ENCODE measurements at places on chromosomes 11 and 22.

DNA sequence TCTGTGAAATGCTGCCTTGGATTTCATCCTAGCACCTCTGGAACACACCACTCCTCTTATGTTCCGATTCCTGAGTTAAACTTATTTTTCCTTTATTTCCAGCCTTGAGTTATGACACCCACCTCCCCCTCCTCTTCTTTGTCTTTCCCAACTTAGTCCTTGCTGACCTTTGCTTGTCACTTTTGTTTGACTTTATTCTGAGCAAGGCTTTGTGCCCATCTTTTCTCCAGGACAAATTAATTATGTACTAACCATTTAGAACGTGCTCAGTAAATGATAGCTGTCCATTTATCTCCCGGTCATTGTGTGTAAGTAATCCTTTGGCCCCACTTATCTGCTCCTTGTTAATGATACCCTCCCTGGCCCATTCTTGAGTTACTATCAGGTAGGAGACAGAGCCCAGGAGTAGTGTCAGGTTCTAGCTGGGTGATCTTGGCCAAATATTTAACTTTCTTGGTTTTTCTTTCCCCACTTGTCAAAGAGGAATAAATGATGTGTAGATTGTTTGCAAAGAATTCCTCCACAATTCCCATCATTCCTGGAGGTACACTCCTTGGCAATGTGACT lies 44.2 kb downstream of the EXPH5 start:
- DNase-seq = no peak

DNA sequence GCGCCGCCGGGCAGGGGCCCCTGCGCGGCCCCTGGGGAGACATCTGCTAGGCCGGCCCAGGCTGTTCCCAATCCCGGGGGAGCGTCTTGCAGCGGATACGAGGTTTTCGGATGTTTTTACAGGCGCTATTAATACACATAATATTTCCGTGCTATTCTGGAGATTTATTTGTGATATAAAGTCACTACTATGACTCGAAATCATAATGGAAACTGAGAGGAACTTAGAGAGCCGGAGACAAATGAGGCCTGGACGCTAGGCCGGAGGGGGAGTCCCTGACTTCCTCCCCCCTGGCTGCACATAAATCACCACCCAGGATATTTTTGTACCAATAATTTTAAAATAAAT lies 91.7 kb upstream of the ANO1 start:
- no peak for DNase-seq

GRCh38 chr11:111382451-111382850 lies 3.4 kb upstream of the POU2AF1 start:
- no peak for DNase-seq

GRCh38 chr11:126407101-126407521 lies 51.6 kb downstream of the ST3GAL4 start:
- DNase-seq = no peak

- no peak for DNase-seq
Measured at GRCh38 chr11:90288212-90288821, 65.5 kb upstream of the CHORDC1 start.

GRCh38 chr11:46215208-46215931 lies 62.1 kb upstream of the CREB3L1 start:
- DNase-seq = no peak

DNA sequence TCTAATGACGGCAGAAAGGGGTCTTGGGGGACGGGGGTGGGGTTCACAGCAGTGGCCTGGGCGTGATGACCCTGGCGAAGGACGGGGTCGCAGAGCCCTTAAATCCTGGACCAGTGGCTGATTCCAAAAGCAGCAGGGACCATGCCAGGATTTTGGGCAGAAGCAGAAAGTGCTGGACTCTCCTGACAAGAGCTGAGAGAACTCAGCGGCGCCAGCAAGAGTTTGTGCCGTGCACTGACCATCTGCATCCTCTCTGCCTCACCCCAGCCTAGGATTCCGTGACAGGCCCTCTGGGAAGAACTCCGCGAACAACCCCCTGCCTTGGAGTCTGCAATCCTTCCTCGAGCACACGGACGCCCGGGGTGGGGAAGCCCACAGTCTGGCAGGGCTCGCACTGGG lies 644 bp upstream of the NDUFV1 start:
- DNase-seq = no peak

- peak; percentile 43 for DNase-seq
Measured at GRCh38 chr22:21816787-21817496, 50.5 kb downstream of the MAPK1 start.

DNA sequence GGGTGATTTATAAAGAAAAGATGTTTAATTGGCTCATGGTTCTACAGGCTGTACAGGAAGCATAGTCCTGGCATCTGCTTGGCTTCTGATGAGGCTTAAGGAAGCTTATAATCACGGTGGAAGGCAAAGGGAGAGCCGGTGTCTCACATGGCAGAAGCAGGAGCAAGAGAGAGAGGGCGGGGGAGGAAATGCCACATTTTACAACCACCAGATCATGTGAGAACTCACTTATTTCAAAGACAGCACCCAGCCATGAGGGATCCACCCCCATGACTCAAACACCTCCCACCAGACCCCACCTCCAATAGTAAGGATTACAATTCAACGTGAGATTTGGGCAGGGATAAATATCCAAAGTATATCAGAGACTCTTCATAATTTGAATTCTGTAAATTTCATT lies 200.7 kb downstream of the MSANTD4 start:
- DNase-seq = no peak

- DNase-seq = no peak
Measured at GRCh38 chr11:62928011-62928410, 6.8 kb upstream of the CHRM1 start.

DNA sequence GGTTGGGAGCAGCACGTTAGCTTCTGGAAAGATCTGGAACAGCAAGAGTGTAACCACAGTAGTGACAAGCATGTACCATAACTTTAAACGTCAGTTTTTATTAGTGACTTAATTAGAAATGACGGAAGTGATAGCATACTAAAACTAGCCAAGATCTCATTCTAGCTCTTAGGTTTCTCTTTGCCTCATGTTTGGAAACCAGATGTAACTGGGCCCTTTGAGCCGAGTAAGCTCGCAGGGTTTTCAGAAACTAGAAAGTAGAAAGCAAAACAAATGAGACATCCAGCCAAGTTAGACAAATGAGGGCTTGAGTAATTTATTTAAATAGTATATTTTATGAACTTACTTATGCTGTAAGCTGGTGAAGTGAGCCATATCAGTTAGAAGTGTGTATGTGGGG lies 40.2 kb upstream of the SLC5A12 start:
- DNase-seq = no peak

GRCh38 chr11:20912922-20913512 lies 243.6 kb downstream of the NELL1 start:
- DNase-seq = no peak

DNA sequence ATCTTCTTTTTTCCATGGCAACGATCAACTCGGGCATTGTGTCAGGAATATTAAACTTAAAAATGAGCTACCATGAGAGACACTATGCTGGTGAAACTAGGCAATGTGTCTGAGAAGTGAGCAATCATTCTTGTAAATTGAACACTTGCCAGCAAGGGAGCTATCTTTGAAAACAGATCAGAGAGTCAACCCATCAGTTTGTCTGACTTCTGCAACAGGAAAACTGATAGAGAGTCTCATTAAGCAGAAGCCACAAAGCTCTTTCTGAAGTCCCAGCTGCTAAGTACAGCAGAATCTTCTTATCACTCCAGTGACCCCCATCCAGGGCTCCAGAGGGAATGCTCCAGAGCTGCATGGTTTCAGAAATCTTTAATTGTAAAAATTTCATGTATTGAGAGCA lies 114.7 kb downstream of the MSANTD4 start:
- DNase-seq = no peak

DNA sequence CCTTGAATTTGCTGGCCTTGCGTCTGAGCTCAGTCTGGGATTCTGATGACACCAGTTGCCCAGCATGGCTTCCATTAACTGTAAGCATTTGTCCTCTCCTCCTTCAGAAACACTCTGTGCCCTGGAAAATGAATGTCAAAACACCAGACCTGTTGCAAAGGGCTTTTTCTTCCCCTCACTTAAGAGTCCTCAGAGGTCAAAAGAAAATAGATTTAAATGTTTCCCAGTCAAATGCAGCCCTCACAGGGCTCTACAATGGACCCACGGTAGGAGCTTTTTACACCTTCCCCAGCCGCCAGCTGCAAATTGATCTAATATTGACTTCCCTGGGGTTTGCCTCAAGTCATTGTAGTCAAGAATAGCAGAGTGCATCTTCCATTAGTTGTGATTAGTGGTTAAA lies 332.2 kb downstream of the INSC start:
- DNase-seq = no peak

- no peak for DNase-seq
Measured at GRCh38 chr22:45554040-45554406, 51.3 kb downstream of the FBLN1 start.

- no peak for DNase-seq
Measured at GRCh38 chr11:100878474-100878873, 191.4 kb downstream of the ARHGAP42 start.

DNA sequence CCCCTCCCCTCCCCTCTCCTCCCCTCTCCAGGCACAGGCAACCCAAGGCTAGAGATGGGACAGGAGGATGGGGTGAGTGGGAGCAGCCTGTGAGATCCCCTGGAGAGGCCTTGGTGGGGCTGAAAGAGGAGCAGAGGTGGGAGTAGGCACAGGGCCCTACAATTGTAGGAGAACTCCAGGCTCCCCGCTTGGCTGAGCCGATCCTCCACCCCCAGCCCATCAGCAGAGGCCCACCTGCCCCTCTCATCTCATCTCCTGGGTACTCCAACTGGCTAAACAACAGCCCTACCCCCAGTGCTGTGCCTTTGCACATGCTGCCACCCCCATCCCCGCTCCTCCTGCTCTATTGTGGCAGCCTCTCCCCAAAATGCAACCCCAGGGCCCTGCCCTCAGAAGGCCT lies 52.0 kb upstream of the A4GALT start:
- DNase-seq = no peak

- peak; percentile 15 for DNase-seq
Measured at GRCh38 chr22:36385491-36386350, 2.0 kb downstream of the MYH9 start.

DNA sequence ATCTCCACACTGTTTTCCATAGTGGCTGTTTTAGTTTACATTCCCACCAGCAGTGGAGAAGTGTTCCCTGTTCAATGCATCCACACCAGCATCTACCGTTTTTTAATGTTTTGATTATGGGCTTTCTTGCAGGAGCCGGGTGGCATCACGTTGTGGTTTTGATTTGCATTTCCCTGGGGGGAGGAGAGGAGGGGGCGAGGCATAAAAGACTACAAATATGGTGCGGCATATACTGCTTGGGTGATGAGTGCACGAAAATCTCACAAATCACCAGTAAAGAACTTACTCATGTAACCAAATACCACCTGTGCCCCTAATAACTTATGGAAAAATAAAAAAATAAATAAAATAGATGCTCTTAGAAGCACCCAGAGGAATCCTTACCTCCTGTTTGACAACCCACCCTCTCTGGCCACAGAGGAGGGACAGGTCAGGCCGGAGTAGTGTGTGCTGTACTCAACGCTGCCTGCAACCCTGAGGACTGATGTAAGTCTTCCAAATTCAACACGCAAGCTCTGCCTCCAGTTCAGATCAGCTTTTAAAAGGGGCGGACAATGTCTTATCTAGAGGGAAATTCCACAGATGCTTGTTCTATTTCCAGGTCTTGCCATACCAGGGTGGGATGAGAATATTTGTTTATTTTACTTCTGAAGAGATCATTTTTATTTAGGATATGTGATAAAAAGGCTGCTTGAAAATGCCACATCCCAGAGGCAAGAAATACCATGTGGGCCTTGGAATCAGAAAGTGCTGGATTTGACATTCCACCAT lies 329.6 kb upstream of the B3GAT1 start:
- no peak for DNase-seq

DNA sequence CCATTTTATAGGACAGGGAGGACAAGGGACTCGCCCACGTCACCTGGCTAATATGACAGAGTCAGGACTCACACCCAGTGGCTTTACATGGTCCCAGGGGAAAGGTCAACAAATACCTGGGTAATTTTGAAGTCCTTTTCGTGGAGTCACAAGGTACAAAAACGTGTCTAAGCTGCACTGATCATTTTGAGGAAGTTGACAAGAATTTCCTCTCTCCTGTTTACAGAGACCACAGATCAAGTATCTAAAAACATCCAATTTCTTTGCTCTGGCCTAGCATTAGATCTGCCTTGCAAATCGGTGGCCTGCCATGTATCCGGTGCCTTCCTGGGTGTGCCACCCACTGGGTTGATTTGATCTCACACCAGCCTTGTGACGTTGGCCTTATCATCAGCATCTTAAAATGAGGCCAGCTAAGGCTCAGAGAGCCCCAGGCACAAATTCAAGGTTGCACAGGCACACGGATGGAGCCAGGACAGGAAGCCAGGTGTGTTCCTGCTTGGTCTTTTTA lies 17.6 kb downstream of the GDPD5 start:
- peak; percentile 69 for DNase-seq

DNA sequence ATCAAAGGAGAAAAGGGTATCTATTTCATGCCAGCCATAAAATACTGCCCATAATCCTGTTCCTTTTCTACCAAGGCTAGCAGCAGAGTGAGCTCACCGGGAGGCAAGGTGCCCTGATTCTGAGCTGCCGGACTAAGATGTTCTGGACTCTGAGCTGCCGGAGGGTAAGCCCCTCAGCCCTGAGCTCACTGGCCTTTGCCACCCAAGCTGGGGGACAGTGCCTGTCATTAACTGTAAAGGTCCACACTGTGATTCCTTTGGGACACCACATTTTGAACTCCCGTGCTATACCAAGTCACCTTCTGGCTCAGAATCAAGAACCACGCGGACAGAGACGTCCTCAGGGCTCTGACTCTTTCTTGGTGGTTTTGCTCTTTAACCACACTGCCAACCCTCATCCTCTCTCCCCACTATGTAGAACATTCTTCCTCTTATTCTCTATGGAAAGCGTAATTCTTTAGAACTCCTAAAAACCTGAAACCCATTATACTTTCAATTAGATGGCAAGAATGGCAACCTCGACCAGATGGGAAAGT lies 88.4 kb upstream of the BID start:
- DNase-seq = no peak

- DNase-seq = peak; percentile 24
Measured at GRCh38 chr11:61417670-61418069, 12.1 kb downstream of the CPSF7 start.

DNA sequence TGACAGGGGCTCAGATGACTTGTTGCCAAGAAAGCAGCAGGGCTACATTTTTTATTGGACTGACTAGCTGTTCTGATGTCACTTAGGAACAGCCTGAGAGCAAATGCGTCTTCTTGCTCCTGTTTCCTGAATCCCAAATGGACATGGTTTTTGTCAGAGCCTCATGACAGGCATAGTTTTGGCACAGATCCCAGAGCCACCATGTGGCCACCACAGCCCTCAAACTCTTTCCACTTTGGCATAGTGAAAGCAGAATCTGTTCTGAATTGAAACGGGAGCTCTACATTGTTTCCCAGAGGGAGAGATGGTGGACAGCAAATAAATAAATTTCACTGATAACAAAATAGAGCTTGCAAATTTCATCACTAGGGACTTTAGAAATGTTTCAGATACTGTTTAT lies 222.2 kb downstream of the C11orf87 start:
- DNase-seq = no peak

Measured in hematopoietic multipotent progenitor cell treated with erythropoietin and hydrocortisone succinate and interleukin-3 and kit ligand, for 17 days (in vitro differentiated cells).